ENCODE measurements at places on chromosomes 5 and 9.

GRCh38 chr9:96646081-96646991, 8.8 kb downstream of the PRXL2C start:
- DNase-seq, result no peak

- DNase-seq, result no peak
Observed at GRCh38 chr5:32507738-32508434, 63.3 kb upstream of the ZFR start.

DNA sequence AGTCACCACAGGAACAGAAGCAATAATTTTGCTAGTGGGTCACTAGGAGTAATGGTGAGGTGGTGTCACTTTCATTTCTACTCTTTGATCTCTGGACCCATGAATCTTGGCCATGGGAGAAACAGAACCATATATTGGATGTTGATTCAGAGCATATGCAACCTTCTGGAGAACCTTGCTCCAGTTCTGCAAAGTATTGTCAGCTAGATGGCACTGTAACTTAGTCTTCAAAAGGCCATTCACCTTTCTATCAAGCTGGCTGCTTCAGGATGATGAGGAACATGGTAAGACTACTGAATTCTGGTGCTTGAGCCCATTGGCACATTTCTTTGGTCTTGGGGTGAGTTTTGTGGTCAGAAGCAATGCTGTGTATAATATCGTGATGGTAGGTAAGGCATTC, 129.1 kb upstream of the FBN2 start:
- DNase-seq, result no peak

DNA sequence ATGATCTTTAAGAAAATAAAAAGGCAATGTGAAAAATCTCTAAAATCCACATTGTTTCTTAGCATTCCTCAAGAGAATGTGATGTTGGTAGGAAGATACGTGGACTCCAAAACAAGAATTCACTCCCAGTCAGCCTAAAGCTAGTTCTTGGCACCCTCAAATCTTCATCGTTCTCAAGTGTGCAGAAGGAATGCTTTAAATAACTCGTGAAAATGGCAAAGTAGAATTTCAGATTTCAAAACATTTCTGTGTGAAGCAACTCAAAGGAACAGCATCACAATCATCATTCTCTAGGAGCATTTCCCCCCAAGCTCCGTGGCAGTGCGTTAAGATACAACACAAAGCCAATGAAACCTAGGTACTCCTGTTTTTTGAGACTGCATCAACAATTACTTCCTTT, 185.1 kb upstream of the DMAC1 start:
- no peak for DNase-seq

DNA sequence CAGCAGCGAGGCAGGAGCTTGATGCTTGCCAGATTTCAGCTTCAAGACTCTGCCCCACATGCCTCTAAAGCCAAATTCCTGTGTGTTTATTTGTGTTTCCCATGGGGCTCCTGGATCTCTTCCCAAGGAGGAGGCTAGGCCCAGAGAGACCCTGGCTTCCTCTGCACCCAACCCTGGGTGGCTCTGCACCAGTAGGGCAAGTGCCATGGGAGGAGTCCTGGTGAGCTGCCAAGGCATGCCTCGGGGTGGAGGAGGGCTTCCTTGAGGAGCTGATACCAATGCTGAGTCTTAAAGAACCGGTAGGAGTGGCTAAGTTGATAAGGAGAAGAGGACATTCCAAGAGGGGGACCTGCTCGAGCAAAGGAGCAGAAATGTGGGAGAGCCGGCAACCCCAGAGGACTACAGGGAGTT, 6.8 kb upstream of the TIFAB start:
- no peak for DNase-seq

GRCh38 chr5:7991125-7991821, 122.3 kb downstream of the MTRR start:
- no peak for DNase-seq

- DNase-seq, result peak; percentile 85
Observed at GRCh38 chr9:26946753-26947727, at the start of gene PLAA. Gene PLAA, minus strand, starts transcription at chr9:26947242. Its CDS starts 197 bp downstream, at chr9:26947045.

GRCh38 chr9:37840560-37841194, 40.1 kb downstream of the DCAF10 start:
- no peak for DNase-seq

DNA sequence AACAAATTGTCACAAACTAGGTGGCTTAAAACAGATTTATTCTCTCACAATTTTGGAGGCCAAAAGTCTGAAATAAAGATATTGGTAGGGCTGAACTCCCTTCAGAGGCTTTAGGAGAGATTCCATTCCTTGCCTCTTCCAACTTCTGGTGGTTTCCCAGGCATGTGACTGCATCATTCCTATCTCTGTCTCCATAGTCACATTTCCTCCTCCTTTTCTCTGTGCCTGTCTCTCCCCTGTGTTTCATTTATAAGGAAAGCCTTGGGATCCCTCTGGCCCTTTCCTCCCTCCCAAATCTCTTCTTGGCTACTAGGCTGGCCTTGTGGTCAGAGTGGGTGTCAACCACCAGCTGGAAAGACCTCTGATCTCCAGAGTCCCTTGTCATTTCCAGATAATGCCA, 78.2 kb downstream of the SNX18 start:
- no peak for DNase-seq

GRCh38 chr5:160230686-160231527, 1.6 kb downstream of the FABP6 start:
- no peak for DNase-seq

DNA sequence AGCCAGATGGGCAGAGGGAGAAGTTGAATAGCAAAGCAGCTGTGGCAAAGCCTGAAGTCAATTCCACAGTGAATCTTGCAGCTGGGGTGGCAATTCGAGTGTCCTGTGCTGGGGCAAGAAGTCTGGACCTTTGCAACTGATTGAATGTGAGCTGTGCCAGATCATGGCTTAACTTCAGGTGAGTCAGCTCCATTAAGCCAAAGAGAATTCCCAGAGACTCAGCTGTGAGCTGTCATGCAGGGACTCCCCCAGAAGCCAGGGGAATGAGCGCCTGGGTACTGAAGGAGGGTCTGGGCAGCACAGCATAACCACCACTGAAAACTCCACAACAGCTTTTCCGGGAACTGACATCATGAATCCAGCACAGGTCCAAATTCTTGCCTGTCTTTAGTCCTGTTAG, 153.5 kb upstream of the TRPC7 start:
- DNase-seq, result no peak

DNA sequence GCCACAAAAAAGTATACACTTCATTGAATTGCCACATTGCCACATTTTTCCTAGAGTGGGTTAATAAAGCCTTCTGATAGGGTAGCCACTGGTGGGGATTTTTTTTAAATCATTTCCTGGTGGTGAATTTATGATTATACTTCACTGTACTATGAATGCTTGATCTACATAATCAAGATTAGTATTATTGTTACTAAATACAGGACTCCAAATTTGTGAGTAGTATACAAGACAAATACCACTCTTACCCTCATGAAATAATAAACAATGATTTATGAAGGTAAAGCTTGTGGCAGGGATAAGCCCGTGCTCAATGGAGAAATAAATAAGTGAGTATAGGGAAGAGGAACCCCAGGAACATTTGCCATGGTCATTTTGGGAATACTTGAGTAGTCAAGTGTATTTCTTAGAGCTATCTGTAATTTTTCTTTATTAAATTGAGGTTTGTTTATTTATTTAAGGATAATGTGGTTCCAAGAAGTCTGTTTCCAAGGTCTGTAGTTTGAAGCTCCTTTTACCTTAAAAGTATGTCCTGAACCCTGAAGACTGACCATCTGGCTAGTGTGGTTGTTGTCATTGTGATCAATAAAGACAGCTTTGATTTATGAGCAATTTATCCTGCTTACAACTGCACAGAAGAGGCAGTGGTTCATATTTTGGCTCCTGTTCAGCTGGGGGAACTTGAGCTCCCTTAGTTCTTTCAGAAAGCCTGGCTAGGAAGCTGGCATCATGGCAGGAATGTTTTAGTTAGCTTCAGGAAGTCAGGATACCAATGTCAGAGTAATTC, 118.6 kb downstream of the ZSWIM6 start:
- DNase-seq, result no peak

DNA sequence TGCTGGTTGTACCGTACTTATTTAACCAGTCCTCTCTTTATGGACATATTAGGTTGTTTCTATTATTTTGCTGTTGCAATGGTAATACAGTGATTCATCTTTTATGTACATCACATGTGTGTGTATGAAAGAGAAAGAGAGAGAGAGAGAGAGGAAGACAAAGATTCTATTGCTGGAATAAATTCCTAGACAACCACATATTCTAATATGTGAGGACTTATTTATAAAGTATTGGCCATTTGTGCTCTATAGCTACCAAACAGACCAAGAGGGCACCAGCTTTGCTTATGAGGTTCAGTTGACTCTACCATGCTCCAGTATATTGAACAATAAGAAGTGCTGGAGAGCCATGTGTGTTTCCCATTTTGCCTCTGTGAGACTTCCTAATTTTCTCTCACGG, 513.5 kb downstream of the DMAC1 start:
- DNase-seq, result no peak

DNA sequence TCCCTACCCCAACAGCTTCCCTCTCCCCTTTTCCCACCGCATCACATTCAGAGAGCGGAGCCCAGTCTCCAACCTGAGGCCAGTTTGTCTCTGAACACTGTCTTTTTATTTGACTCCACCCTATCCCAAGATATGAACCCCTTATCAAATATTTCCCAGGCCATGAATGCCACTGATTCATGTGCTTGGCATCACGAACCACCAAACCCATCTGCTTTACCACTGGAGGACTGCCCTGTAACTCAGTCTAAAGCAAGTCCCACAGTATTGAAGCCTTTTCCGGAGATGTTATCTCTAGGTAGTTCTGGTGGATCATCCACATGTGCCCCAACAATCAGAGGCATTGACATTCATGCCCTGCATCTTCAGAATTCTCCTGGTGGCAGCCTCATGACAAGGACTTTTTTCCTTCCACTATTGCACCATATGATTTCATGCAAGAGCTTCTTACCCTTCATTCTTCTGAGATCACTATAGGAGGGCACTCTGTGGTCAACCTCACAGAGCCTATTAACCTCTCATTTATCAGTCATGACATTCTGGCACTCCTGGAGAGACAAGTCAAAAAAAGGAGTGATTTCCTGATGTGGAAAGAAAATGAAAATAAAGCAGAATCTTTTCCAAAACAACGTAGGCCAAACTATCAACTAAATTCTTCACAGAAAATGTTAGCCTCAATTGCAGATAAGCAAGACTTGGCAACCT, 12.3 kb upstream of the SPATA31D4 start:
- no peak for DNase-seq

GRCh38 chr5:109945097-109945678, 255.5 kb downstream of the MAN2A1 start:
- no peak for DNase-seq

- DNase-seq, result no peak
Observed at GRCh38 chr9:113613815-113614413, 150.4 kb downstream of the RGS3 start.

- DNase-seq, result no peak
Observed at GRCh38 chr5:69130241-69130640, 36.4 kb downstream of the SLC30A5 start.

- no peak for DNase-seq
Observed at GRCh38 chr9:115625251-115625650, 507.3 kb upstream of the TNC start.

DNA sequence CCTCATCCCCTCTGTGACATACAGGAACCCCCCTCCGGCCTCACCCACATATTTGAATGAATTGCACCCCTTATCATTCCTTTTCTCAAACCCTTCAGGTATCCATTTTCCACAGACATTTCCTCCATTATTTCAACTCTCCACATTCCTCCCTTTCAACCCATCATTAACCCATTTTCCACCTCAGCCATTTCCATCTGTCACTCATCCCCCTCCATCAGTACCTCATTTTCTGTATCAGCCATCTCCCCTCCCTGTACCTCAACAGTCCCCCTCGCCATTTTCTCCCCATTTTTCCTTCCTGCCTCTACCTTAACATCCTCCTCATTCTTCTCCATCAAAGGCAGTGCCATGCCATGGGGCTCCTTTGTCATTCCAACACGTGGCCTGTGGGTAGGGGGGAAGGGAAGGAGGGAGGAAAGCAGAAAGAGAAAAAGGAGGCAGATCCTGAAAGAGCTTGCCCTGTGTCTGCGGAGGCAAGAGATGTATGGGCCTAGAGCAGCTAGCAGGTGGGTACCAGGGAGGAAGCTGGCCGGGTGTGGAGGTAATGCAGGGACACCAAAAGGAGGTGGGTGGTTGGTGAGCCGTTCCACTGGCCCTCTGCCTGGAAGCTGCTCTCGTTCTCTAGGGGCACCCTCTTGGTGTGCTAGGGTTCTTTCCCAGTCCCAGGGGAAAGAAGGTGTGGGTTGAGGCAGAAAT, 1.5 kb downstream of the DNAJB5 start:
- DNase-seq, result no peak

- no peak for DNase-seq
Observed at GRCh38 chr9:100063185-100063584, 35.6 kb downstream of the ERP44 start.

DNA sequence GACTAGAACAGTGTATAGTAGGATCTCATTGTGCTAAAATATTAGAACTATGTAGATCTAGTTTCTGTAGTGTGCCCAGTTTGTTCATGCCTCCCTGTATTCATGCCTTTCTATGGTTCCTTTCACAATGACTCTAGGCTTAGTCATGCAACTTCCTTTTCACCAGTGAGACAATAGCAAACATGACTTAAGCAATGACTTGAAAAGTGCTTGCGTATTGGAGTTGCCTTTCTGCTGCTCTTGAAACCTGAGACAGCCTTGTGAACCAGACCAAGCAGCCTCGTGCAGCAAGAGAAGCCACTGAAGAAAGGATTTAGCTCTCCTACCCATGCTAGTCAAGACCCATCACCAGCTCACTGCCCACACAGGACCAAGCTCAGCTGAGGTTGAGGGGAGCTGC, 294.5 kb upstream of the TAS2R1 start:
- no peak for DNase-seq

GRCh38 chr5:32960340-32961058, 249.4 kb downstream of the NPR3 start:
- no peak for DNase-seq

- DNase-seq, result no peak
Observed at GRCh38 chr5:57754616-57755015, 272.0 kb upstream of the ACTBL2 start.

- DNase-seq, result no peak
Observed at GRCh38 chr5:181281984-181282316, 21.0 kb upstream of the TRIM52 start.

DNA sequence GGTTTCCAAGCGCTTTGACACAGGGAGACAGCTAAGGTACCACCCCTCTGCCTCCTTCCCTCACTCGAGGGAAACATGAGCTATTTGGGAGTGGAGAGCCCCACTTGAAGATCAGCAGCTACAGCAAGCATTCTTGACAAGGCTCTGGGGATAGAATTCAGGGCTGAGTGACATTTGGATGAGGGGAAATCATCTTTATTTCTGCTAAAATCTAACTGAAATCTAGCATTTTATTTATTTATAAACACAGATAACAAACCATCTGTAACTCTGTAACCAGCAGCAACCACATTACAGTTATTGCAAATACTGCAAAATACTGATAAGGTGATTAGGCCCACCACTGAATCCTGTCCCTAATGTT, 22.4 kb downstream of the RNF130 start:
- DNase-seq, result no peak

DNA sequence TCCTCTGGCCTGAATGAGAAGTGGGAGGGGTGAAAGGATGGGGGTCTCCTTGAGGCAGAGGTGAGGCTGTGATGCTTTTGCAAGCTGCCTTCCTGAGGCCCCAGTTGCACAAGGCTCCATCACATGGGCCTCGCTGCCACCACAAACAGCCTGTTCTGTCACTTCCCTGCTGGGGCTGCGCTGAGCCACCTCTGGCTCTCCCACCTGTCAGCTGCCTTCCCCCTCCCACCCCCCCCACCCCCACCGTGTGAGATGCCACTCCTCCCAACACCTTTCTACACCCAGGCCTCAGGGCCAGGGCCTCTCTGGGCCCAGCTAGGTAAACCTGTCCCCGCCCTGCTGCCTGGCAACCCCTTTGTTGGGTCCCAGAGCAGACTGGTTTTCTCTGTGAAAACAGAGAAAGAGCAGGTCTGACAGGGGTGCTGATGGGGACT, 4.5 kb upstream of the PDLIM4 start:
- DNase-seq, result no peak
